Nephron progenitor cell (in vitro differentiated cells): ENCODE measurements at places on chromosomes 11 and 22.
A peak's percentile ranks its signal among the peaks of the same experiment; 100 is the strongest.

GRCh38 chr11:92308366-92308765 lies 83.7 kb downstream of the FAT3 start:
- no peak for DNase-seq

DNA sequence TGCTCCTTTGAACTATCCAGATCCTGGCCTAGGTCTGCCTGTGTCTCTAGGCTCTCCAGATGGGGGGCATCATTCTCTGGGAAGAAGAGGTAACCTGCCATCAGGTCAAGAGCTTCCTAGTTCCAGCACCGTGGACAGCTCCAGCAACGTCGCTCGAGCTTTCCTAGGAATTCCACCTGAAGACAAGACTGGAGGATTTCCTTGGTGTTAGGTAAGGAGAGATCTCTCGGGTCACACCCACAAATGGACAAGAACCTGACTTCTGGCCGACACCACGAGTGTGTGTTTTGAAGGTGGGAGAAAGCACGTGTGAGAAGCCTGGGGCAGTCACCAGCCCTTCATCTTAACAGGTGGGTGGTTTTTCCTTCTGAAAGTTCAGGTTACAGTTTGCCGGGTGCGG lies 1.2 kb downstream of the PRG3 start:
- peak; percentile 82 for DNase-seq

- DNase-seq: no peak
Observed at GRCh38 chr11:111000400-111001080, 245.0 kb upstream of the POU2AF2 start.

GRCh38 chr11:11894486-11894885 lies 52.7 kb downstream of the USP47 start:
- no peak for DNase-seq

DNA sequence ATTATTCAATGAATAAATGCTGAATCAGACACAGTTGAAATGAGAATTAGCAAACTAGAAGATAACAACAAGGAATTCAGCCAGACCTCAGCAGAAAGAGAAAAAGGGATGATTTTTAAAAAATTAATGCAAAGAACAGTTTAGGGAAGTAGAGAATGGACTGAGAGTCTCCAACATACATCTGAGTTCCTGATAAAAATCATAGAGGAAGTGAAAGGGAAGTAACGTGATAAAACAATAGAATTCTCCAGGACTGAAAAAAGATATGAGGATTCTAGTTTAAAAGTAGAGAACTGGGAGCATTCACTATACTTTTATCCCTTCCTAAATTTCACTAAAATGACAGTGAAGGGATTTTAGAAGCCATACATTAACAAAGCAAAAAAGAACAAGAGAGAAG lies 592.0 kb downstream of the SOX6 start:
- DNase-seq: no peak

DNA sequence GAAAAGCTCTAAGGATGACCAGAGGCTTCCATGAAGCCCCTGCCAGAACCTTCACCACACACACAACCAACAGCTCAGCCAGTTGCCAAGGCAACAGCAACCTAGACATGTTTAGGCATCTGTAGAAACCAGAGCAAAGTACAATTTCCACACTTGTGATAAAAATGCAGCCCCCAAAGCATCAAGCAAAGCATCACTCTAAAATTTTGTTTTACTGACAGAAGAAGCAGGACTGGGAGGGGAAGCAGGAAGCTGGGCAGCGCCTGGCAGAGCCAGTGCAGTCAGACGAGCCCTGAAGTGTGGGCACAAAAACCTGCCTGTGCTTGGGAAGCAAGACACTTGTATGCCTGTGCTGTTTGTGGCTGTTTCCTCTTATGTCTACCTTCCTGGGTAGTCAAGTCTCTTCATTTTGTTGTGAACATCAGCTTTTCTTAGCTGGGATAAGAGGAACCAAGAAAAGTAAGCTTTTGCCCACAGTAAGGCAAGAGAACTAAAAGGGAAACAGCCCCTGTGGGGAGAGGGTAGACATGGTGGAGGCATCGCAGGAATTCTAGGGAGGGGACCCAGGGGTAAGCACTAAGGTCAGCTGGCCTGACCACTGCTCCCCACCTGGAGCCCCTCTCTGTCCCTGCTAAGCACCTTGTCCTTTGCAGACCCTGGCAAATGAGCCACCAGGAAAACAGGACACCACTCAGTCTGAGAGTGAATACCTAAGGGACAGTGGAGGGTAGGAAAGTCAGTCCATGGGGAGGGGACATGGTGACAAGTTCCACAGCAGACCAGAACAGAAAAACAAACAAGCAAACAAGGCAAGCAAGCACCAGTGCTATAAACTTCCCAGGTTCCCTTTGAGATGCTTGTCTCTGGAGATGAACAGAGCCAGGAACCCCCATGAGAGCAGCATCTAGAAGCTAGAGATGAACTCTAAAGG lies 13.4 kb downstream of the PACSIN2 start:
- DNase-seq: no peak

- DNase-seq: no peak
Observed at GRCh38 chr11:98307827-98308491, 712.8 kb upstream of the CNTN5 start.

- DNase-seq: no peak
Observed at GRCh38 chr11:36825251-36825650, 227.2 kb upstream of the RAG2 start.

GRCh38 chr11:45949992-45950407 lies 27.5 kb downstream of the LARGE2 start:
- DNase-seq: no peak
